ENCODE measurements at places on chromosomes 3 and 15.

DNA sequence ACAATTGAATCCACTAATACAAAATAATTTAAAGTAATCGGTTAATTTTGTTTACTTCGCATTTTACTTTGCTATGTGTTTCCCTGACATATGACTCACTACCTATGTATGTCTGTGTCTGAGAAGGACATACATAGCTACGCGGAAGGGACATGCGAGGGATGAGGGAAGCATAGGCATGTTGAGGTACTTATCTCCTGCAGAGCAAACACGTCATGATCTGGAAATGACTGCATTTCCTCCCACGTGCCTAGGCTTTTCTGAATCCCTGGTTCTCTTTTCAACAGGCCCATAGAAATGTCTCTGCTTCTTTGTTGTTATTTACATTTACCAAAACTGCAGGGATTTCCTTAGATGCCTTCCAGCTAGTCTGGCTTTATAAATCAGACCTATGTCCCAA, 27.5 kb downstream of the ALCAM start:
- DNase-seq: no peak

DNA sequence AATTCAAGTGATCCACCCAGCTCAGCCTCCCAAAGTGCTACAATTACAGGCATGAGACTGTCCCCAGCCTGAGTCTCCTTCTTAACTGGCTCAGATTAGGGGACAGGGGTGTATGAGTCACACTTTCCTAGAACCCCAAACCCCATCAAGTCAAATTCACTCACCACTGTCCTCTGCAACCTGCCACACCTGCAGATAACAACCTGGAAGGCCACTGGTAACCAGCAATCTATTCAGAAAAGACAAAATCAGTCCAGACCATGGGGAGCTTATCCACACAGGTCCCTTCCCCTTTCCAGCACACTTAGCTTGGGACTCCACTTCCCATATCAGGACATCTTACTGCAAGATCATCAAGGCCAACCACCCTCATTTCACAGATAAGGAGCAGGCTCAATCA, 6.4 kb downstream of the WDR73 start:
- DNase-seq: no peak

- no peak for DNase-seq
These were observed 56.6 kb upstream of the TIPARP start for GRCh38 chr3:156617781-156618180.

DNA sequence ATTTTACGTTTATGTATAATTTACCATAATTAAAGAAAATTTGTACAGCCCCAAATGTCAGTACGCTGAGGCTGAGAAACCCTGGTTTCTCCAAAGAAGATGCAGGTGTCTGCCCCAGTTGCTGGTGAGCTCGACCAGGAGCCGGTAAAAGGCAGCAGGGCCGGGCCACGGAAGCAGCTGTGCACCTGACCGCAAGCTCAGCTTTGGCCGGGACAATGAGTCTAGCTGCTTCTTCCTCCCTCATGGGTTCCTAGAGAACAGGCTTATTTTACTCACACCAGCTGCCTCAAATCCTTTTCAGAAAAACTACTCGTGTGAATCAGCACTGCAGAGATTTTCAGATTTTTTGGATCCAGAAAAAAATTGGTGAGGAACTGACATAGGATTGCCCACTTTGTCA, 18.0 kb upstream of the ZXDC start:
- no peak for DNase-seq

DNA sequence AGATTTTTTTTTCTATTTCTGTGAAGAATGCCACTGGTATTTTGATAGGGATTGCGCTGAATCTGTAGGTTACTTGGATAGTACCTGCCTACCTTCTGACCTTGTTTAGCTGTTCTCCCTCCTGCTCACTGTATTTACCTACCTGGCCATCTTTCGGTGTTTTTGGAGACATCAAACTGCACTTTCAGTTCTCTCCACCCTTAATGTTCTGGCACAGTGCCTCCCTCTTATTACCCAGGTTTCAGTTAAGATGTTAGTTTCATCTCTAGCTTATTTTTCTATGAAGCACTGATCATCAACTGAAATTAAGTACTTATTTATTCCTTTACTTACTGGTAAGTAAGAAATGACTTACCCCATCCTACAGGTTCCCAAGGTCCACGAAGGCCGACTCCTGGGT, 74.4 kb upstream of the KLHL25 start:
- no peak for DNase-seq

DNA sequence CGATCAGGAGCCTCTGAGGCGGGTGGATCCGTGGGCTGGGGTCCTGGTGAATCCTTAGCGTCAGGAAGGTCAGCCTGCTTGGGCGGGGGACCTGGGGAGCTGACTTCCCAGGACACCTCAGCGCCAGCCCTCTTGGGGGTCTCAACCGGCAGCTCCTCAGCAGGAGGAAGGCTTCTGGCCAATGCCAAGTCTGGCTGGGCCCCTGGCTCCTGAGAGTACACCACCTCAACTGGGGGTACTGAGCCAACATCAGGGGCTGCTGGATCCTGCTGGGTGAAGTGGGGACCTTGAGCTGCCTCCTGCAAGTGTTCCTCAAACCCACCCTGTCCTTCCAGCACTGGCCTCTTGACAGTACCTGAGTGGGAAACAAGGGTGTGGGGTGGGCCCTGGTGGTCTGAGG, 3.1 kb downstream of the PRRT3 start:
- no peak for DNase-seq

- DNase-seq: peak; percentile 53
These were observed 104.9 kb upstream of the ASB14 start for GRCh38 chr3:57397175-57398026.

DNA sequence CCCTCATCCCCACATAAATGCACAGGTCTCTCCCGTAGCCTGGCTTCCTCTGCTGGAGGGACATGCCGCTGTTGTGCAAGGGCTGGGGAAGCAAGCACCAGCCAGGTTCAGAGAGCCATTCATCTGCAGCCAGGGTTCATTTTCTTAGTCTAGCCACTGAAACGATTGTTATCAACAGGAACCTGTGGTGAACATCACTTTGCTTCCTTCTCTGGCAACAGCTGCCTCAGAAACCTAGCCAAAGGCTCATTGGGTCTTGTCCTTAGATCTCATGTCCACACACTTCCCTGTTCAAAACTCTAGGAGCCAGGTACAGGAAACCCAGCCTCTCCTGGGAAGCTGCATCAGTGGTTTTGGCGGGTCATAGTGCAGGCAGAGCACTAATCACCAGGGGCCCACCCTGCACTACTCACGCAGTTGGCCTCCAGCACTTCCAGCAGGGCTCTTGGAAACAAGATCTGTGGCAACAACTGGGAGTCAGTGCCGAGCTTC, 47.0 kb downstream of the OXNAD1 start:
- no peak for DNase-seq

DNA sequence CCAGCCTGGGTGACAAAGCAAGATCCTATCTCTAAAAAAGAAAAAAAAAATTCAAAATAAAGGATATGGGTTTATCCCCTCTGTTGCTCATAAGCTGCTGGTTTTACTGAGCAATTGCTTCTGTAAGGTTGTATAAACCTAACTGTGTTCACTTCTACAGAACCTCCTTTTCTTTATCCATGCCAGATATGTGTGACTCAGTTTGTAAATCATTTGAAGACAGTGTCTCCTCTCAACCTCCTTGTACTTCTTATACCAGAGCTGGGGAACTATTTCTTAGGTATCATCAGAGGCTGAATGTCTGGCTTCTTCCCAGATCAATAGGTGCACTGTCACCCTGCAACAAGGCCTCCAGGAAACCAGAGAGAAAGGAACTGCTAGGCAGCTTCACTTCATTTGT, 273.8 kb downstream of the CD47 start:
- no peak for DNase-seq

GRCh38 chr3:49805897-49806701, 3.0 kb downstream of the INKA1 start:
- DNase-seq: no peak

DNA sequence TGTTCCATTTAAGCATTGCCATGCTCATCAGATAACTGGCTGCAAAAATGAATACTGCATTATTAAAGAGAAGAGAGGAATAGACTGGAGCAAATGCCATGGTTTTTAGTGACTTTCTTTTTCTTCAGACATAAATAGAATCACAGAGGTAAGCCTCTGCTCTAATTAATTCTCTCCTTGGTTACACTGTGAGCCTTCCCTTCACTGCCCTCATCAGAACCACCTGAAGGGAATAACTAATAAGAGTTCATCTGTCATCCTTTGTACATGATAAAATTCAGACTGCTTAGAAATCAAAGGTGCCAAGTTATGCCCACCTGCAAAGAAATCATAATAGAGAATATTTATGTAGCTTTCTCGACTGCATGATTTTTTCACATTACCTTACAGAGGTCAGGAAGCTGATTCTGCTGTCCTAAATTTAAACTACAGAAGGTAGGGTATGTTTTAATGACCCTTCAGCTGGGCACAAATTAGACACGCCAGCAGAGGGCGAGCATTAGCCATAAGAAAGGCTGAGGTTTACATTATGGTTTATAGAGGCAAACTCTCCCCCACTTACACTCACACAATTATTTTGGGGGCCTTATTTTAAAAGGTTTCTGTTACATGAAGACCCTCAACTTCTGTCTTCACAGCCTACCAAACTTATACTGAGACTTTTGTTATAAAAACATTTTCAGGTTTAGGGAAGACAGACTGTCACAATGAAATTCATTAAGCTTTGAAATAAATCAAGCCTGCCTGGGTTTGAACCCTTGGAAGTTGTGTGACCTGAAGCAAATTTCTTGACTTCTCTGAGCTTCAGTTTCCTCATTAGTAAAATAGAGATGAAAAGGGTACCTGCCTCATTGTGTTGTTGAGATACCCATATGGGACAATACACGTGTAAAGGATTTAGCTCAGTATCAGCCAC, 15.3 kb upstream of the UNC13C start:
- no peak for DNase-seq

DNA sequence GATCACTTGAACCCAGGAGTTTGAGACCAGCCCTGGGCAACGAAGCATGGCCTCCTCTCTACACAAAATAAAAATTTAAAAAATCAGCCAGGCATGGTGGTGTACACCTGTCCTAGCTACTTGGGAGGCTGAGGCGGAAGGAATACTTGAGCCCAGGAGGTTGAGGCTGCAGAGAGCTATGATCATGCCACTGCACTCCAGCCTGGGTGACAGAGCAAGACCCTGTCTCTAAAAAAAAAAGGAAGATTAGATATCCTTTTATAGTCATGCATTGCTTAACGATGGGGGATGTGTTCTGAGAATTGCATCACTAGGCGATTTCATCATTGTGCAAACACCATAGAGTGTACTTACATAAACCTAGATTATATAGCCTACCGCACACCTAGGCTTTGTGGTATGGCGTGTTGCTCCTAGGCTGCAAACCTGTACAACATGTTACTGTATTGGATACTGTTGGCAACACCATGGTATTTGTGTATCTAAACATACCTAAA, 12.6 kb downstream of the ALAS1 start:
- no peak for DNase-seq

GRCh38 chr3:134810052-134810435, 15.0 kb downstream of the EPHB1 start:
- DNase-seq: no peak

GRCh38 chr3:112333002-112333380, at the start of gene CD200:
CD200 (plus strand) TSS chr3:112333156; CDS start chr3:112333213, 57 bp downstream.
- DNase-seq: peak; percentile 9

DNA sequence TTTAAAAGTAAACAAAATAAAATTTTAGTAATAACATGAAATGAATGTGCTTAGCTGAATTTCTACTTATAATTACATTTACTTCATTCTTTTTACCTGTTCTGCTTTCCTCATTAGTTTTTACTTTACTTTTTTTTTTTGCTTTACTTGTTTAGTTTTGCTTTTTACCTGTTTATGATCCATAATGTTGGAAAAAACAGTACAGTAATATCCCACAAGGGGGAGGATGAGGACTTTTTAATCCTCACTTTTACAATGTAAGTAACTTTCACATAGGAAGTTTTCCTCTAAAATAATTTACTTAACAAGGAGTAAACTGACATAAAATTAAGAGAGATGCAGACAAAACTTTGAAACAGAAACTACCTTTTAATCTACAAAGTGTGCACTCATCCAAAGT, 268.7 kb downstream of the TBC1D5 start:
- no peak for DNase-seq

DNA sequence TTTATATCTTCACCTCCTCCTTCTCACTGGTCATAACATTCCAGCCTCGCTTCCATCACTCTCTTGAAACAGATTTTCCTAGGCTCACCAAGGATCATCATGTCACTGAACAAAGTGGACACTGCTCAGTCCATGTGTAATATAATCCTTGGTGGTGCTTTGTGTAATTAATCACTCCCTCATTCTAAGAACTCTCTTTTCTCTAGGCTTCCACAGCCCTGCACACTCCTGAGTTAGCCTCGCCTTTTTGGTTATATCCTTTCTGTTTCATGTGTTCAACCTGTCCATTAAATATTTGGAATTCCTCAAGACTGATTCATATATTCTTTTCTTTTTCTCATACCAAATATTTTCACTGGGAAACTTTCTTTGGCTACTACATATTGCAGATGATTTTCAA, 440.8 kb downstream of the PYDC2 start:
- no peak for DNase-seq

GRCh38 chr3:183151821-183152351, 10.6 kb downstream of the LAMP3 start:
- no peak for DNase-seq

GRCh38 chr15:74540161-74540760, 759 bp upstream of the ARID3B start:
- DNase-seq: no peak

DNA sequence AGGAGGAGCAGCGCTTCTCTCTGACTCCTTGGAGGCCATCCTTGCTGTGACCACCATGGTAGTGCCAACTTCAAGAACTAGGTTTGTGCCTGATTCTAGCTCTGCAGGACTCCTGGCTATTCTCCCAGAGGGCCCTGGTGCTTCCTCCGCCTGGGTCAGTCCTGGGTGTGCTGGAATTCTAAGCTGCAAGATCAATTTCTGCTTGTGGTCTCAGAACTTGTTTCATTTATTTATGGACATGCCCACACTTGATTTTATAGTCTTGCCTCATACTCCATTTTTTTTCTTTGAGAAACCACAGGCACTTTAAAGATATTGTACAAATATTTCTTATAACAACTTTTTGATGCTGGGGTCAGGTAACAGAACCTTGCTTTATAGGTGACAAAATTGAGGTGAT, 87.6 kb downstream of the PDCD6IP start:
- DNase-seq: no peak

GRCh38 chr3:109369510-109369909, 32.2 kb upstream of the DPPA4 start:
- DNase-seq: no peak

Measured in AG08396 (cell line).